ENCODE measurements at places on chromosomes 1 and 21.

- DNase-seq: no peak
Measured at GRCh38 chr1:201054091-201054543, 30.6 kb upstream of the KIF21B start.

GRCh38 chr1:232554409-232554808, 75.5 kb downstream of the SIPA1L2 start:
- no peak for DNase-seq

GRCh38 chr1:24978383-24979032, 48.4 kb upstream of the RUNX3 start:
- DNase-seq: no peak

GRCh38 chr1:215594640-215595039, 27.5 kb downstream of the KCTD3 start:
- DNase-seq: no peak

All from NCI-H1417 treated with DMSO at 0.1 percent for 48 hours (cell line).